Lower leg skin (tissue), 4 donors: ENCODE measurements at places on chromosomes 6 and 20. TPM values are rescaled to one million over a fixed set of nuclear protein-coding genes. Genes with fewer than 3 reads are reported as not detected.

GRCh38 chr6:43771210-43771857 is 1.3 kb downstream of the VEGFA start:
- DNase-seq, result peak; percentile 49

GRCh38 chr6:80338201-80338836 is 231.8 kb downstream of the BCKDHB start:
- no peak for DNase-seq

The DNPH1 gene
- total RNA-seq, result 61.8 TPM

- DNase-seq, result no peak
Observed at GRCh38 chr20:54794110-54794509, 318.7 kb downstream of the DOK5 start.

The CRYBG1 gene
- 124 TPM for total RNA-seq

The MUCL3 gene
- not detected for total RNA-seq

The RBM24 gene
- not detected for total RNA-seq

GRCh38 chr6:40983752-40984151 is 55.3 kb downstream of the UNC5CL start:
- no peak for DNase-seq

GRCh38 chr6:84681693-84682326 is 82.6 kb downstream of the TBX18 start:
- no peak for DNase-seq

DNA sequence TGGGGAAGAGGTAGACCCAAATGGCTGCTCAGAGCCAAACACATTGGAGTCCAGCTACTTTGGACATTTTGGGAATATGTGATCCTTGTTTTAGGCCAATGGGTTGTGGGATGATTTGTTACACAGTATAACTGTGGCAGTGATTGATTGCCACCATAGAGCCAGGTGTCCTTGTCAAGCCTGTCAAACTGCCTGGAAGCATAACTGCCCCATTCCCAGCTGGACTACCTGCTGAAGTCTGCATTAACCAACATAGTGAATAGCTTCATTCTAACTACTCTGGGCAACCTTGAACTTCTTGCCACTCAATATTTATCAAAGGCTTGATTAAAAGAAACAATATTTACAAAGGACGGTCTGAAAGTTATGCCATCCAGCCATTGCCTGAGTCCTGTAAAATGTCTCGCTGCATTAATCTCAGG is 164.7 kb downstream of the LINC00237 start:
- DNase-seq, result no peak

- no peak for DNase-seq
Observed at GRCh38 chr6:149221774-149222070, 95.8 kb upstream of the TAB2 start.

DNA sequence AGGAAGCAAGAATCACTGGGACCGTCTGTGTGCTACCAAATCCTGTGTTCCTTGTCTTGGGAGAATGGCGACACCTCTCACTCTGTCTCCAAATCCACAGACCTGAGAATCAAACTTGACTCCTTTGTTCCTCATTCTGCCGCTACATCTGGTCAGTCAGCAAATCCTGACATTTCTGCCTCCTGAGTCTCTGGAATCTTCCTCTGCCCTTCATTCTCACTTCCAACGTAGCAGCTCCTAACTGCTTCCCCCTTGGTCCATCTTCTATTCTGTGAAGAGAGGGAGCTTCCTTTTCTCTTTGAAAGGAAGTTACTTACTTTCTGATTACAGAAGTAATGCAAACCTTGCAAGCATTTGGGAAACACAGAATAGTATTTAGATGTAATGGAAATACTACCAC is 37.7 kb downstream of the SYTL3 start:
- DNase-seq, result peak; percentile 49

DNA sequence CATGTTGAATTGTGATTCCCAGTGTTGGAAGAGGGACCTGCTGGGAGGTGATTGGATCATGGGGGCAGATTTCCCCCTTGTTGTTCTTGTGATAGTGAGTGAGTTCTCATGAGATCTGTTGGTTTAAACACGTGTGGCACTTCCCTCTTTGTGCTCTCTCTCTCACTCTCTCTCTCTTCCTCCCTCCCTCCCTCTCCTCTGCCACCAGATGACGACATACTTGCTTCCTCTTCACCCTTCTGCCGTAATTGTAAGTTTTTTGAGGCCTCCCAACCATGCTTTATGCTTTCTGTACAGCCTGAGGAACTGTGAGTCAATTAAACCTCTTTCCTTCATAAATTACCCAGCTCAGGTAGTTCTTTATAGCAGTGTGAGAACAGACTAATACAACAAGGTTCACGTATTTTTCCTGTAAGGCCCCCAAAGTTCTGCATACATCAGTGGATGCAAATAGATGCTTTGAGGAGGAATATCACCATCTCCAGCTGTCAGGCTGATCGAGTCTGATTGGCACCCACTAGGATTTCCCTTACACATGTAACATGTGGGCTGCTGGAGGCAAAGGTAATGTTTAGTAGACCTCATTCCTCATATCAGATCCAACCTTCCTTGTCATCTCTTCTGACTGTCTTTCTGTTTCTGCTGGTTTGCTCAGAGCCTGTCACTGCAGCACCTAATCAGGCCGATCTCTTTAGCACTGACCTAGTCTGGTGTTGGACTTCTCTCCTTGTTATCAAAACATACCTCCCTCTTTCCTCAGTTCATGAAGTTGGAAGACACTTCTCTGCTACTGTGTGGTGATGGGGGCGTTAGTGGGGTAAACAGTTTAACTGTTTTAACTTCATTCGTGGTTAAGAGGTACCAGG is 54.3 kb upstream of the BACH2 start:
- DNase-seq, result no peak

DNA sequence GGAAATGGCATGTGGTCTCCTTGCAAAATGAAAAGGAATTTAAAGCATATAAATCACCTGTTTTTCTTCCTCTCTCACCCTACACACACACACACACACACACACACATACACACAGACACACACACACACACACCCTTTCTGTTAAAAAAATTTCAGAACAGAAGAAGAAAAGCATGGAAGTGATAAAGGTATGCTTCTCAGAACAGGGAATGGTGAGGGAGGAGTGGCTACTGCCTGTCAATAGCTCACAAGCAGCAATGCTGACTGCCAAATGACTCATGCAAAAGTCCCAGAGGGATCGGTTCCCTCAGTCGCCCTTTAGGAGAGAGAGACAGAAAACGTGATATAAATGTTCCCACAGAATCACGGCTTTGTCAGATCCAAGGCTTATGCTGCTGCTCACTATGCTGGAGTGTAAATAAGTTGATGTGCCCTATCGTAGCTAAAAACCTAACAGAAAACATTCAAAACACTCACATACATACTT is 102.6 kb downstream of the IBTK start:
- no peak for DNase-seq

The VSX1 gene
- not detected for total RNA-seq

The PRL gene
- not detected for total RNA-seq

The HLA-DPB1 gene
- total RNA-seq, result 84.0 TPM

DNA sequence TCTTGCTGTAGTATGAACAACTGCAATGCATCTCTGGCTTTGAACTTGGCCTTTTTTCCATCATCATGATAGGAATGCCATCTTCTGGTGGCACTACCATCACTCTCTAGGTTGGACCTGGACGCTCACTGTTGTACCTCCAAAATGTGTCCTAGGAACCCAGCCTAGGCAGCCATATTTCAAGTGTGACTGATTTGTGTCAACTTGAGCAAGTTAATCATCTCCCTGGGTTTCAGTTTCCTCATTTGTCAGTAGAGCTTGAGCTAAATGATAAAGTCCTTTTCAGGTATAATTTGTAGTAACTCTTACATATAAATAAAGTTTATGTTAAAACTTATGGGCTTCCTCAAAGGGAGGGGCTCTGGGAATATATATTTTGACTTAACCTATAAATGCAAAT is 241.7 kb upstream of the CEP162 start:
- no peak for DNase-seq

The MEI4 gene
- total RNA-seq, result not detected

DNA sequence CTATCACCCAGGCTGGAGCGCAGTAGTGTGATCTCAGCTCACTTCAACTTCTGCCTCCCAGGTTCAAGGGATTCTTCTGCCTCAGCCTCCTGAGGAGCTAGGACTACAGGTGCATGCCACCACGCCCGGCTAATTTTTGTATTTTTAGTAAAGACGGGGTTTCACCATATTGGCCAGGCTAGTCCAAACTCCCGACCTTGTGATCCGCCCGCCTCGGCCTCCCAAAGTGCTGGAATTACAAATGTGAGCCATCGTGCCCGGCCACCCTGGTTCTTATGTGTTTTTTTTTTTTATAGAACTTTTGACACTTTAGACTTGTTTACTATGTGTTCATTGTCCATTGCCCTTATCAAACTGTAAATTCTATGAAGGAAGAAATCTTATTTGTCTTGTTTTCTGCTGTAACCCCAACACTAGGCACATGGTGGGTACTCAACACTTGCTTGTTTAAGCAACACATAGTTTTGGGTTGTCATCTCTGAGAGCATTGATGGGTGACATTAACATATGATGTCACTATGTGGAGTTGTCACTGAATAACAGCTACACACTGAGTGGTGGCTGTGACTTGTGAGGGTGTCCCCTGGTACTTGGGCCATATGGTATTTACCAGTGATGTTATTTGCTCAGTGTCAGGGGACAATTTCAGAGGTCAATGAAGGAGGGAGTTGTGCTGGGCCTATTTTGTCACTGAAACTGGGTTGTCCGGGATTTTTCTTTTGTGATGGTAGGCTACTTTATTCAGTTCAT is 1.5 kb upstream of the PXMP4 start:
- DNase-seq, result no peak

The NKAPL gene
- total RNA-seq, result 0.75 TPM

DNA sequence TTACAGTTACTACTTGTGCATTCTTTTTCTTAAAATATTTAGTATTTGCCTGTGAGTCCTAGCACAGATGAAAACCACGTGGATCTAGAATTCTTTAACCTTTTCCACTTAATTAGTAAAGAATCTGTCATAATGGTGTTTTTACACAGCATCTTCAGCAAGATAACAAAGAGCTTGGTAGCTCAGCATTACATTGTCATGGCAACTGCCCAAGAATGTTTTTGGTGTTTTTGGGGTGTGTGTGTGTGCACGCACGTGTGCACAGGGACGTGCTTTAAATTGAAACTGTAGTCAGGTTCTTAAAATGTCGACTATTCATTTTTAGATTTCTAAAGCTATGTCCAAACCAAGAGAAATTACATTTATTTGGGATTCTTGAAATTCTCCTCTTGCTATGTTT is 108.0 kb downstream of the FIG4 start:
- no peak for DNase-seq

GRCh38 chr6:99232056-99232455 is 117.4 kb downstream of the FAXC start:
- DNase-seq, result no peak

The STX11 gene
- total RNA-seq, result 20.1 TPM

GRCh38 chr6:24648276-24648675 is 2.3 kb upstream of the KIAA0319 start:
- no peak for DNase-seq

DNA sequence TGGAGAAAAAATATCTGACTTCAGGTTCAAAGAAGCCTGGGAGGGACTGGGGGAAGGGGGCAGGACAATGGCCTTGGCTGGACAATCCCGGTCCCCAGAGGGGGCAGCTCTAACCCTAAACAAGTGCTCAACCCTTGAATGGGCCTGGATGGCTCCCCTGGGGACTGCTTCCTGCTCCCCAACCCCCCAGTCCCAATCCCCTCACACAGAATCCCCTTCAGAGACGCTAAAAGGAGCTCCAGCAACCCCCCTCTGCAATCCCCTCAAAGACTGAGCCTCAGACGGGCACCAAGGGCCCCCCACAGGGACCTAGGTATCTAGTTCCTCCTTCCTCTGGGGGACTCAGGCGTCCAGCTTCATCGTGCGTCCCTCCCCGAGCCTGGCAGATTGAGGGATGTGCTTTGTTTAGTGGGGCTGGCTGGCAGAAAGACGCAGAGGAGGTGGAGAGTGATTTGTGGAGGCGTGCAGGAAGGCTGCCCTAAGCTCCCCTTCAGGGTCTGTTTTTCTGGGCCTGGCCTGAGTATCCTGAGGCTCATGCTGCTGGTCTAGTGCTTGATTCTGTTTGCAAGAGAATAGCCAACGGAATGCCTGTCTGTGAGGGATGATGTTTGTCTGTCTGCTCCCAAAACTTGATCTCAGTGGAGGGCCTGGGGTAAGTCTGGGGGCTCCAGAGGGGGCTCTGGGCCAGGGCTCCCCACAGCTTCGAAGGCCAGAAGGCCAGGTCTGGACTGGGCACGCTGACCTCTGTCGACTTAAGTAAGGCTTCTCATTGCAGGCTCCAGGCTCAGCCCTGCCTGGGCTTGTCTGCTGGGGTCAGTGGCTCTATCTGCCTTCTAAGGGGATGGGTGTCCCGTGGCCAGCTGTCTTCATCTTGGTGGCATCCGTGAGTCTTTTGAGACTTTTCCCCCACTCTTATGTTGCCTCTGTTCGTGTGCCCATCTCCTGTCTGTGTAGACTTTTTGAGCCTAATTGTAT is 1.7 kb upstream of the POU5F1 start:
- no peak for DNase-seq

- DNase-seq, result no peak
Observed at GRCh38 chr6:35483893-35484645, 12.8 kb downstream of the TEAD3 start.

The NOX3 gene
- total RNA-seq, result not detected

DNA sequence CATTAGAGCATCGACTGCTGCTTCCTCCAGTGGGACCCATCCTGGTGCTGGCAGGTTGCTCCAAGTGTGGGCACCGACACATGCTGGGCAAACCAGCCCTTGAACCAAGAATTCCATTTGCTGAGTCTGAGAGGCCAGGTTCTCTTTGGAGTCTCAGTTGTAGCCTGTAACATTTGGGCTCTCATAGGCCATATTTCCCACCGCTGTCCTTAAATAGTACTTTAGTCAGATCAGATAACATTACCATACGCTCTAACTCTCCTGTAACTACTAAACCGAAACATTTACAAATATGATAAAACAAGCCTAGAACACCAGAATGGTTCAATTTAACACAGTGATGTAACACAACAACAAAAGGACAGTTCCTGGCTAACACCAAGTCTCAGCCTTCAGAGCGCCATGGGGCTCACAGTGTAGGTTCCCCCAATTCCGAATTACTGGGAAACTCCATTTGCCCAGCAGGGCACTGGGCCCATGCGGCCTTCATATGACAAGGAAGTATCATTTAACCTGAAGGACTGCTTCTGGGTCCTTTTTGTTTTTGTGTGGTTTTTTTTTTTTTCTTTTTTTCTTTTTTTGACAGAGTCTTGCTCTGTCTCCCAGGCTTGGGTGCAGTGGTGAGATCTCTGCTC is 28.4 kb upstream of the CD93 start:
- DNase-seq, result no peak

DNA sequence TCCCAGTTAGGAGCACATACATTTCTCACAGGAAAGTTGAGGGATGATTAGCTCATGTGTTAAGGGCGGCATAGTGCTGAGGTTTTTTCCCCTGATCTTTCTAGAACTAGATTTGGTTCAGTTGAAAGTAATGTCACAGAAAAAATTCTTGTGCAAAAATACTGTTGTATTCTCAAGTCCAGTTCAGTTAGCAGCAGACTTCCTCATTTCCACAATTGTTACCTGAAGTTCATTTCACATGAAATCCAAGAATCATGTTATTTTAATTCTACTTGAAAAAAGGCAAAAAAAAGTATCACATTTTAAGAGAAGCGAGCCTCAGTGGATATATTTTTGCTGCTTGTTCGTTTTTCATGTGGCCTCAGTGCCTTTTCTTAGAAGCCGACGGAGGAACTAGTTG is 227.8 kb downstream of the TMEM242 start:
- no peak for DNase-seq

The BPI gene
- total RNA-seq, result not detected

The GLP1R gene
- 0.10 TPM for total RNA-seq

The PLG gene
- not detected for total RNA-seq

GRCh38 chr6:39561536-39562266 is 163.5 kb downstream of the KIF6 start:
- DNase-seq, result peak; percentile 25
